ENCODE measurements at places on chromosomes 2 and 18.
A peak's percentile ranks its signal among the peaks of the same experiment; 100 is the strongest.

DNA sequence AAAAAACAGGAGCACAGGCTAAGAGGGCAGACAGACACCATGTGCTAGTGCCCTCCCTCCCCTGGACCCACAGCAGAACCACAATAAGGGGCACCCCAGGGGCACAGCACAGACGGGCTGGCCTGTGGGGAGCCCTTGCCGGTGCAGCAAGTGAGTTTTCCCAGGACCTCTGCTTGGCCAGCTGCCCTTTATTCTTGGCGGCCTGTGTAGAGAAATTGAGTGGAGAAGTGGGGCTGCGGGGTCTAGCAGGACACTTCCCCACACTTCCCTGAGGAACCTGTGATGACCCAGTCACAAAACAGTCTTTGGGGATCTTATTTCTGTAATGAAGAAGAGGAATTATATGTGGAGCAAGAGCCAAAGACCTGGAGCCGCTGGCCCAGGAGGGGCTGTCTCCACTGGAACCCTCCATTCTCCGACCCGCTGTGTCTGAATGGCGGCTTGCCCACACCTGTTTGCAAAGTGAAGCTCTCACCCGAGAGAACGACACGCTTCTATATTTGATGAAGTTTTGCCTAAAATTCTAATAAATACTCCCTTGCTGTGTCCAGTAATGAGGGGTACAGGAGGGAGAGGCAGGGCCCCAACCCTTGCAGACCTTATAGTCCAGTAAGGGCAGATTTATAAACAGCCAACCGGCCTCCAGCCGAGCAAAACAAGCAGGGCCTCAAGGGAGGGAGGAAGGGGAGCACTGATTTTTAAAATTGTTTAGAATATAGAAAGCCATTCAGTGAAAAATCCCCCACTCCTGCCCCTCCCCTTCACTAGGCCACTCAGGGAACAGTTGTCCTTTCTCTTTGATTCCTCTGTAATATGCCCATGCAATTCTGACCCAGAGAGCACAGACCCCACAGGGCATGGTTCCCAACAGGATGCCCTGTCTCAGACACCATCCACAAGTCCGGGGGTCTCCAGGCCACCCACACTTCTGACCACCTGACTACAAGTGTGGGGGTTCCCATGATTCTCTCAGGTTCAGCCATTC is 44.7 kb upstream of the SNED1 start:
- no peak for DNase-seq

DNA sequence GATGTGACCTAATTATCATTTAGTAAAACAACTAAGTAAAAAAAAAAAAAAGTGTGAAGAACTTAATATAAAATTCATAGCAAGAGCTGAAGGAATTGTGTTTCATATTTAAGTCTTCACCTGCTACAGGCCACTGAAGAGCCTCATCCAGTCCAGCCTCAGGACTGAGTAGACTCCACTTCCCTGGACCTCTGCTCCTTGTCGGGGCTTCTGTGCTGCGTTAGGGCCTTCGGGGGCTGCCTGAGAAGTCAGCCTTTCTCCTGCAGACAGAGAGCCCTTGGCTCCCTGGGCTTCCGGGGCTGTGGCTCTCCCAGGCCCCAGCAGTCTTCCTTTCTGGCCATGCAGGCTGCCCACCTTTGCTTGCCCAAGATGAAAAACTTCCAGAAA is 95.5 kb downstream of the MTCL1 start:
- DNase-seq: no peak

- DNase-seq: no peak
These were observed 1.4 kb downstream of the SP100 start for GRCh38 chr2:230417436-230417835.

DNA sequence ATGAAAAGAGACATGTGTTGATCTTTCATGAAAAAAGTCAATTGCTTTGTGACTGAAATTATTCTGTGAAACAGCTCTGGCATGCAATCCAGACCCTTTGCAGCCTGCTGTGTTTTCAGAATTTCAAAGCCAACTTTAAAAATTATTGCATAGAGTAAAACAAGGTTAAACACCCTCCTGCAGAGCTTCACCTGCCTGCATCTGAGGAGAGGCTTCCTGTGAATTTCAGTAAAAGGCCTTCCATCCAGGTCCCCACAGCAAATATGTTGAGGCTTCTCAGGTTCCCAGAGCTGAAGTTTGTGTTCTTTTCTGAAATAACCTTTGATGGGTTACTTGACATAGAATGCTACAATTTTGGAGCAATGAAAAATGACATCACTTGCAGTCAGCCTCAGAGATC is 4.1 kb downstream of the XIRP2 start:
- no peak for DNase-seq

GRCh38 chr2:115389898-115390565 is 947.6 kb downstream of the DPP10 start:
- no peak for DNase-seq

- no peak for DNase-seq
These were observed 43.9 kb downstream of the KDM3A start for GRCh38 chr2:86485103-86485502.

GRCh38 chr18:45569566-45570275 is 45.6 kb upstream of the SLC14A2 start:
- no peak for DNase-seq

DNA sequence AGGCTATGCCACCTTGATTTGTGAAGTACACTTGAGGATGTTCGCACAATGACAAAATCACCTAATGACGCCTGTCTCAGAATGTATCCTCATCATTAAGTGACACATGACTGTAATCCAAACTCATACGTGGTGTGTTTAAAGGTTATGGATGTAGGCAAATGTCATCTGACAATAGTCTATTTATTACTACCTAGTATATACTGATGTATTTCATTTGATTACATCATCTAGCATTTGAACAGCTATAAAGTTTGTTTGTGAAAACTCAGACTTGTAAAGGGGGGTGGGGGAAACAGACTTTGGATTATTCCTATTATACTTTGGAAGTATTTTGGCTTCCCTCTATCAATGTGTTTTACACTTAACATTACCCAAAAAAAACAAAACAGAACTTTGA is 129.9 kb downstream of the TANC1 start:
- DNase-seq: no peak

DNA sequence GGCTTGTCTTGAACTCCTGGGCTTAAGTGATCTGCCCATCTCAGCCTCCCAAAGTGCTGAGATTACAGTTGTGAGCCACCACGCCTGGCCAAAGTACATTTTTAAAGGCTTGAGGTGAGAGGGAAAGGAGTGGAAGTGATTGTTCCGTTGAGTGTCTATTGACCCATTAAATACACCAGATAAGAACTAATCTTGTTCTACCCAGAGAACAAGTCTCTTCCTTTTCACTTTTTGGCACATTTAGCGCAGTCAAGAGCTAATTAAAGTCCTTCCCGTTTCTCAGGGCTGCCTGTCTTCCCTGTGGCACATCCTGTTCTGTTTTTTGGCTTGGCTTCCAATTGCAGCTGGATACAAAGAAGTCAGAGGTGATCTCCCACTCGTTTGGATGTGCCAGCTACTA is 172.3 kb downstream of the ALPK2 start:
- no peak for DNase-seq

DNA sequence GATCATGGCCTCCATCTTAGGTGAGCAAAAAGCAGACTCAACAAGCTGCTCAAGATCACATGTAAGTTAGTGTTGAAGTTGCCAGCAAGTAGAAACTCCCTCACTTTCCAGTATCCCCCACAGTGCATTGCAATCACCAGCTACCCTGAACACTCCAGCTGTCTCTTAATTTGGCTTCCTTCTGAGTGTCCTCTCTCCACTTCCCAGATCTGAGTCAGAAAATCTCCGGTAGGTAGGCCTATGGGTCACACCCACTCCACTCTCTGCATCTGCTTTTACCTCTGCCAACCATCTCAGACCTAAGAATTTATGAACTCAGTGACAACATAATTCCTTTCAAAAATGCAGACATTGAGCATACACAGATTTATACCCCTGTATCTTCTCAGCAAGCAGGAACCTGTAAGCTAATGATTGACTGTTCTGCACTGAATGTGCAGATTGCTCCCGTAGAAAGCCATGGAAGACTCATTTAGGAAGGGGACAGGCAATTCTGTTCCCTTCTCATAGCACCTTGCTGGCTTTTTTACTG is 656.9 kb downstream of the EPHA4 start:
- no peak for DNase-seq

DNA sequence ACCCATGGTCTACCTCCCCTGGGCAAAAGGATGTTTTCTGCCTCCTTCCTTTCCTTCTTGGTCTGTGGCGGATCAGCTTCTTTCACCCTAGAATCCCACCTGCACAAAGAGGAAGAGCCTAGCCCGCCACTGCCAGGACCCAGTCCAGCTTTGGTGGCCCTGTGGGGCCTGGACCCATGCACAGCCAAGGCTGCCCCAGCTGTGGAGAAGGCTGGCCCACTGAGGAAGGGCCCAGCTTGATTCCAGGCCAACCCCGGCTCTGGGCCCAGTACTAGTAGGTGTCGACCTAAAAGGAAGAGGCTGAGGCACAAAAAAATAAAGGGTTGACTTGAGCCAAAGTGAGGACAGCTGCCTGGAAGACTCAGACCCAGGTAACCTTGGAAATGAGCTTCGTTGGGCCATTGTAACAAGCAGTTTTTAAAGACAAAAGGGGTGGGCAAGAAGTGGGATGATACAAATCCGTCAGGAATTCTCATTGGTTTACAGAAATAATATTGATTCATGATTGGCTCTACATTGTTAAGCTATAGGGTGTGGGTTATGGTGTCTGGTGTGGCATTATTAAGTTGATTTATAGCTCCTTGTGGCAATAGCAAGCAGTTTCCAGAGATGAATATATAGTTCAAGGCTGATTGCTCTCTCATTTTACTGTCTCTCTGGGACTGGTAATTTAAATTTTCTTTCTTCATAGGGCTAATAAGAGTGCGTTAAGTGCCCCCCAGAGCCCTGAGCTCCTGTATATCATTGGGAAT is 29.8 kb upstream of the MAL start:
- no peak for DNase-seq

DNA sequence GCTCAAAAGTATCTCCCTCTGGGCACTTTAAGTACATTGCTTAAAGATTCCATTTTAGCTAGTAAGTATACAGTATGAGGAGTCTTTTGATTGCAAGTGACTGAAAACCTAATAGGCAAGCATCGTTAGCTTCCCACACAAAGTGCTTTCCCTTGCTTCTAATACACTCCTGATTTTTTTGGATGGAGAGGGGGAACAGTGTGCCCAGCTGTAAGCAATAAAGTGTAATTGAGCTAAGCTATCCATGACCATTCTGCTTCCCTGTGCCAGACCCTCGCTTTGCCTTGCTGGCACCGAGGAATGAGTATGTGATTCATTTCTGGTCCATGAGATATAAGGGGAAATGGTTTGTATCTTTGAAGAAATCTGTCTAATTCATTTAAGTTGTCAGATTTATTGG is 3.8 kb upstream of the ZNF24 start:
- no peak for DNase-seq

DNA sequence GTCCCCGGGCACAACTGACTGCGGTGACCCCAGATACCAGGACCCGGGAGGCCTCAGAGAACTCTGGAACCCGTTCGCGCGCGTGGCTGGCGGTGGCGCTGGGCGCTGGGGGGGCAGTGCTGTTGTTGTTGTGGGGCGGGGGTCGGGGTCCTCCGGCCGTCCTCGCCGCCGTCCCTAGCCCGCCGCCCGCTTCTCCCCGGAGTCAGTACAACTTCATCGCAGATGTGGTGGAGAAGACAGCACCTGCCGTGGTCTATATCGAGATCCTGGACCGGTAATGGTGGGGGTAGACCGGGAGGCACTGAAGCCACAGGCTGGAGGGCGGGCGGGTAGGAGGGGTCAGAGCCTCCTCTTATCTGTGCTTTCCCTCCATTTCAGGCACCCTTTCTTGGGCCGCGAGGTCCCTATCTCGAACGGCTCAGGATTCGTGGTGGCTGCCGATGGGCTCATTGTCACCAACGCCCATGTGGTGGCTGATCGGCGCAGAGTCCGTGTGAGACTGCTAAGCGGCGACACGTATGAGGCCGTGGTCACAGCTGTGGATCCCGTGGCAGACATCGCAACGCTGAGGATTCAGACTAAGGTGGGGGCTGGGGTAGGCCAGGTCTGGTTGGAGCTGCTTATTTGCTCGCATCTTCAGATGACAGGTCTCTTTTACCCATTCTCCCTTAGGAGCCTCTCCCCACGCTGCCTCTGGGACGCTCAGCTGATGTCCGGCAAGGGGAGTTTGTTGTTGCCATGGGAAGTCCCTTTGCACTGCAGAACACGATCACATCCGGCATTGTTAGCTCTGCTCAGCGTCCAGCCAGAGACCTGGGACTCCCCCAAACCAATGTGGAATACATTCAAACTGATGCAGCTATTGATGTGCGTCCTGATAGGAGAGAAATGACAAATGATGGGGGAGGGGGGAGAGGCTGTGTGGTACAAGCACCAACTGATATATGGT is 780 bp downstream of the HTRA2 start:
- DNase-seq: peak; percentile 46

GRCh38 chr18:45317948-45318640 is 297.2 kb upstream of the SLC14A2 start:
- DNase-seq: no peak

- DNase-seq: no peak
These were observed 440.7 kb upstream of the MMADHC start for GRCh38 chr2:150028322-150028721.

DNA sequence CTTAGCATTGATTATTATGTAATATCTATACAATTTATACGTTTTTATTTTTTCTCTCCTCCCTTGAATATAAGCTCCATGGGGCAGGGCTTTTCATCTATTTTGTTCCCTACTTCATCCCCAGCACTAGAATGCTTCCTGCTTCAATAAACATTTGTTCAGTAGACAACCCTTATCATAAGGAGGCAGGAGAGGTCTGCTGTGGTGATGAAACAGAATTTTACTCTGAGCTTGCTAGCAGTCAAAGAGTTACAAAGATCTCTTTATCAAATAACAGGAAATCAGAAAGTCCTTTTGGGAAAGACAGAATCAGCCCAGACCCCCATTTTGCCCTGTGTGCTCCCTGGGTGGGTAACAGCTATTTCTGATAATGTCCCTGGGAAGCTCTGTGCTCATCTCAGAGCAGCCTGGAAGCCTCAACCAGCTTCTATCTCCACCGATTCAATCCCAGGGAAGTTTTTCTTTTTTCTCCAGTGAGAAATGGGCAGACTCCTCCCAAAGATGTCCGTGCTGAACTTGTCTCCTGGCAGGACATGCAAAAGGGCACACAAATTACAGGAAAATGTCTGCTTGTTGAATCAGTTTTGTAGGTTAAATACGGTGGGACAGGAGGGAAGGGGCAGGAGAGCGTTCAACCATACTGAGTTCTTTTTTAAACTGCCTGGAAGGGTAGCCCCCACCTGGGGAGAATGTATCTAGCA is 84.7 kb upstream of the PKDCC start:
- DNase-seq: no peak

- DNase-seq: no peak
These were observed 67.8 kb downstream of the PSMG2 start for GRCh38 chr18:12770469-12771219.

DNA sequence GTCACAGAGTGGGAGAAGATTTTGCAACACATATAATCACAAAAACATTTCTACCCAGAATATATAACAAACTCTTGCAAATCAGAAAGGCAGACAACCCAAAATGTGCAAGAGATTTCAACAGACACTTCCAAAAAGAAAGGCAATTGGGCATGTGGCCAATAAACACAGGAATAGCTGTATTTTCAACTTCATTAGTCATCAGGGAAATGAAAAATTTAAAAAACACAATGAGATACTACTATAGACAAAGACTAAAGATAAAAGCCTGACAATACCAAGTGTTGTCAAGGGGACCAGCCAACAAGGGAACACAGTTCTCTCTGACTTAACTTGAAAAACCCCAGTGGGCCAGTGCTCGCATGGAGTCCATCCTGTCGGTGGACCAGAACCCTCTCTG is 40.5 kb downstream of the MTHFD2 start:
- no peak for DNase-seq
